A172 (cell line): ENCODE measurements at places on chromosomes 5 and 9.

GRCh38 chr5:59790776-59791475 is 102.6 kb downstream of the PDE4D start:
- DNase-seq = peak; percentile 52

- no peak for DNase-seq
Measured at GRCh38 chr5:72036951-72037350, 70.3 kb upstream of the MAP1B start.

GRCh38 chr5:116583085-116583861 is 8.7 kb upstream of the SEMA6A start:
- DNase-seq = peak; percentile 25

GRCh38 chr5:88503406-88503805 is 234.8 kb upstream of the TMEM161B start:
- no peak for DNase-seq

GRCh38 chr5:167998148-167998767 is 293.2 kb upstream of the WWC1 start:
- no peak for DNase-seq

- no peak for DNase-seq
Measured at GRCh38 chr5:120872297-120872696, 408.2 kb downstream of the PRR16 start.

DNA sequence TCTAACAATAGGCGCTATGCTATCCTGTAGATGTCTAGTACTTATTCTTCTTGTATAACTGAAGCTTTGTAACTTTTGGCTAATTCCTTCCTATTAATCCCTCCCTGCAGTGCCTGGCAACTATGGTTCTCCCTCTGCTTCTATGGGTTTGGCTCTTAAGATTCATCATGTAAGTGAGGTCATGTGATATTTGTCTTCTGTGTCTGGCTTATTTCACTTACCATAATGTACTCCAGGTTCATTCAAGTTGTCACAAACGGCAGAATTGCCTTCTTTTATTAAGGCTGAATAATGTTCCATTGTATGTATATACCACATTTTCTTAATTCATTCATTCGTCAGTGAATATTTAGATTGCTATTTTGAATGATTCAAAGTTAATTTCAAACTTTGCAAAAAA is 149.9 kb upstream of the GAS1 start:
- no peak for DNase-seq

DNA sequence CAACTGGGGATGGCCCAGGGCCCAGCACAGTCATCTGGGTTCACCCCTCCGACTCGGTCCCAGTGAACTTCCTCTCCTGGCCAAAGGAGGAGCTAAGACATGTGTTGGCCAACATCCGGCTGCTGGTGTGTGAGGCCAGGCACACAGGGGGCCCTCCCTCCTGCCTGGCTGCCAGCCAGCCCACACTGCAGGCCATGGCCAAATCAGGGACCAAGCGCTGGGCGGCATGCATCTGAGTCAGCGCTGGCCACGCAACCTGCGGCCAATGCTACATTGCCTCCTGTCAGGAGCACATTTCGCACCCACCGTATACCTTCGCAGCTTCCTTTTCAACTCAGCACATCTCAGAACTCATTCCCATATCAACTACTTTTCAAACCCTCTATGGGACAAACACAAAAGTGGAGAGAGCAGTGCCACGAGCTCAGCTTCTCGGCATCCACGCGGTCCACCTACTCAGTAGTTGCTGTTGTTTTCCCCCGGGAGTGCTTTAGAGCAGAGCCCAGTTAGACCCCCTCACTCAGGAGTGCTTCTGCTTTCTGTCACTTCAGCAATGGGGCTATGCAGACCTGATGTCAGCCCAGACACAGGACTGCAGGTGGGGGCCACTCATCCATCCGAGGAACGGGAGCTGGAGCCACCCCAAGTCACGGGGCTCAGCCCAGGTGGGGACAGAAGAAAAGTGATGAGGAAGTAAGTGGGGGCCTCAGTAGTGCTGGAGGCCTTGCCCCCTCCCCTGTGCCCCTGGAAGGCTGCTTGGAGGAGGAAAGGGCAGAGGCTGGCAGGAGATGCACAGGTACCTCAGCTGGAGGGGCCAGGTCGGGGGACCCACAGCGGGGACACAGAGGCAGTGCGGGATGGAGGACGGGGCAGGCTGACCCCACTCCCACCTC is 13.9 kb downstream of the NINJ1 start:
- peak; percentile 93 for DNase-seq

GRCh38 chr5:179829732-179830435 is 9.2 kb downstream of the SQSTM1 start:
- no peak for DNase-seq

GRCh38 chr5:65913519-65913918 is 12.9 kb upstream of the ERBIN start:
- no peak for DNase-seq

- DNase-seq = peak; percentile 46
Measured at GRCh38 chr5:35436400-35437057, 181.1 kb upstream of the SPEF2 start.

- no peak for DNase-seq
Measured at GRCh38 chr5:95102080-95102479, 182.8 kb downstream of the MCTP1 start.

- DNase-seq = peak; percentile 40
Measured at GRCh38 chr9:127707766-127708165, 978 bp downstream of the CFAP157 start.

- no peak for DNase-seq
Measured at GRCh38 chr9:102845827-102846371, 149.2 kb upstream of the CYLC2 start.

GRCh38 chr5:155878991-155879575 is 447.9 kb upstream of the SGCD start:
- DNase-seq = no peak

DNA sequence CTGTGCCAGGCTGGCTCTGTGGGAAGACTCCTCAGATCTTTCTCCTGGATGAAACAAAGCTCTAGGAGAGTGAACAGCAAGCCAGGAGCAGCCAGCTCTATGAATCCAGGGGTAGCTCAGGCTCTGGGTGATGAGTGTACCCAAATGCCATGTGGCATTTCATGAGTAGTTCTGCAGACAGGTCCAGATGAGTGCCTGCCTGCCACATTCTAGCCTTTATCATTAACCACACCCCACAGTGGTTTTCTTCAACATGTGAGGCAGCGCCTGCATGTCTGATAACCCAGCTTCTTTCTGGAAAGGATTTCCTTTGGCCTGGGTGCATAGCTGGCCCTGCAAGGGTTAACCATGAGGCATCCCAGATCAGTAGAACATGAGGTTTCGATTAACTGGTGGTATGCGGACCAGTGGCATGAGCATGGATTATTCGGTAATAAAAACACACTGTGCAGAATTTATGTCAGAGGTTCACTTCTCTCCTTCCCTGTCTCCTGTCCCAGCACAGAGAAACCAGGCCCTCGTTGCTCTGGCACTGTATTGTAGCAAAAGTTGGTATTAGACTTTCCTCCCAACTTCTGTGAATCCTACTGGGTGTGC is 381.9 kb upstream of the ZNF462 start:
- DNase-seq = no peak
